Left lung (tissue), 14 donors: ENCODE measurements at places on chromosomes 11 and 22. TPM values are rescaled to one million over a fixed set of nuclear protein-coding genes. Genes with fewer than 3 reads are reported as not detected.
A peak's percentile ranks its signal among the peaks of the same experiment; 100 is the strongest.

GRCh38 chr11:85953491-85954143 lies 98.4 kb downstream of the CCDC83 start:
- no peak for DNase-seq

DNA sequence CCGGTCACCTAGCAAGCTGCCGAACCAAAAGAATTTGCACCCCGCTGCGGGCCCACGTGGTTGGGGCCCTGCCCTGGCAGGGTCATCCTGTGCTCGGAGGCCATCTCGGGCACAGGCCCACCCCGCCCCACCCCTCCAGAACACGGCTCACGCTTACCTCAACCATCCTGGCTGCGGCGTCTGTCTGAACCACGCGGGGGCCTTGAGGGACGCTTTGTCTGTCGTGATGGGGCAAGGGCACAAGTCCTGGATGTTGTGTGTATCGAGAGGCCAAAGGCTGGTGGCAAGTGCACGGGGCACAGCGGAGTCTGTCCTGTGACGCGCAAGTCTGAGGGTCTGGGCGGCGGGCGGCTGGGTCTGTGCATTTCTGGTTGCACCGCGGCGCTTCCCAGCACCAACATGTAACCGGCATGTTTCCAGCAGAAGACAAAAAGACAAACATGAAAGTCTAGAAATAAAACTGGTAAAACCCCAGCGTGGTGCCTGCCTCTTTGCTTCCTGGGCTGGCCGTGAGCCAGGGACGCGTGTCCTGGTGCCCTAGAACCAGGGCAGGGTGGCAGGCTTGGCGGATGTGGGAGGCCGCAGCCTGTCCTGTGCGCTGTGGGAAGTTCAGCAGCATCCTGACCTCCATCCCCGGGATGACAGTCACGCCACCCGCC lies 13.2 kb downstream of the CCND1 start:
- DNase-seq, result peak; percentile 71

The ZNF70 gene
- polyA plus RNA-seq, result 10.1 TPM

- DNase-seq, result no peak
Observed at GRCh38 chr11:126863294-126863997, 137.1 kb downstream of the KIRREL3 start.

- peak; percentile 67 for DNase-seq
Observed at GRCh38 chr11:59224351-59224928, 11.7 kb upstream of the MPEG1 start.

GRCh38 chr11:100592619-100593260 lies 94.3 kb upstream of the ARHGAP42 start:
- DNase-seq, result no peak

The MPZL3 gene
- polyA plus RNA-seq, result 5.2 TPM

DNA sequence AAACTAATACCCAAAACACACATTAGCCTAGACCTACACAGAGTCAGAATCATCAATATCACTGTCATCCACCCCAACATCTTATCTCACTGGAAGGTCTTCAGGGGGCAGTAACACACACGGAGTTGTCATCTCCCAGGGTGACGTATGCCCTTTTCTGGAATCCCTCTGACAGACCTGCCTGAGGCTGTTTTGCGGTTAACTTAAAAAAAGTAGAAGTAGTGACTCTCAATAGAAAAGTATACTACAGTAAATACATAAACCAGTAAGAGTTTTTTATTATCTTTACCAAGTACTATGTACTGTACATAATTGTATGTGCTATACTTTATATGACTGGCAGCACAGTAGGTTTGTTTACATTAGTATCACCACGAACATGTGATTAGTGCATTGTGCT lies 80.5 kb downstream of the PGR start:
- no peak for DNase-seq

The MS4A1 gene
- polyA plus RNA-seq, result 1.1 TPM

GRCh38 chr22:49838771-49839717 lies 11.4 kb upstream of the BRD1 start:
- DNase-seq, result no peak

- DNase-seq, result no peak
Observed at GRCh38 chr11:11640152-11640551, 18.3 kb upstream of the GALNT18 start.

GRCh38 chr11:126140926-126141280 lies 70.5 kb downstream of the RPUSD4 start:
- peak; percentile 72 for DNase-seq

The IGLL5 gene
- 0.23 TPM for polyA plus RNA-seq

- DNase-seq, result no peak
Observed at GRCh38 chr11:1272531-1272930, 36.9 kb downstream of the TOLLIP start.

DNA sequence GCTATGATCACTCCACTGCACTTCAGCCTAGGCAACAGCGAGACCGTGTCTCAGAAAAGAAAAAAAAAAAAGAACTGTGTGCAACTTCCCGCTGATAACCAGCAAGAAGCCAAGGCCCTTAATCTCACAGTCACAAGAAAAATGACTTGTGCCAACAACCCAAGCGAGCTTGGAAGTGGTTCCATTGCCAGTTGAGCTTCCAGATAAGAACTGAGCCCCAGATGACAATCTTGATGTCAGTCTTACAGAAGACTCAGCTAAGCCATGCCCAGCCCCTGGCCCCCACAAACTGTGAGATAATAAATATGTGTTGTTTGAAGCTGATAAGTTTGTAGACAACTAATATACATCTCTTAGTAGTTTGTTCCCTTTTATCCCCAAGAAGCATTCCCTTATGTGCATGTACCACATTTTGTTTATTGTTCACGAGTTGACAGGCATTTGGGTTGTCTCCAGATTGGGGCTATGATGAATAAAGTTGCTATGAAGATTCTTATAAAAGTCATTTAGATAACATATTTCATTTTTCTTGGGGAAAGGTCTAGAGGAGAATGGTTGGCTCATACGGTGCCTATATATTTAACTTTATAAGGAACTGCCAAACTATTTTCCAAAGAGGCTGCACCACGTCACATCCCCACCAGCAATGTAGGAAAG lies 85.9 kb downstream of the TIMP3 start:
- DNase-seq, result no peak

The CTSD gene
- polyA plus RNA-seq, result 124 TPM

DNA sequence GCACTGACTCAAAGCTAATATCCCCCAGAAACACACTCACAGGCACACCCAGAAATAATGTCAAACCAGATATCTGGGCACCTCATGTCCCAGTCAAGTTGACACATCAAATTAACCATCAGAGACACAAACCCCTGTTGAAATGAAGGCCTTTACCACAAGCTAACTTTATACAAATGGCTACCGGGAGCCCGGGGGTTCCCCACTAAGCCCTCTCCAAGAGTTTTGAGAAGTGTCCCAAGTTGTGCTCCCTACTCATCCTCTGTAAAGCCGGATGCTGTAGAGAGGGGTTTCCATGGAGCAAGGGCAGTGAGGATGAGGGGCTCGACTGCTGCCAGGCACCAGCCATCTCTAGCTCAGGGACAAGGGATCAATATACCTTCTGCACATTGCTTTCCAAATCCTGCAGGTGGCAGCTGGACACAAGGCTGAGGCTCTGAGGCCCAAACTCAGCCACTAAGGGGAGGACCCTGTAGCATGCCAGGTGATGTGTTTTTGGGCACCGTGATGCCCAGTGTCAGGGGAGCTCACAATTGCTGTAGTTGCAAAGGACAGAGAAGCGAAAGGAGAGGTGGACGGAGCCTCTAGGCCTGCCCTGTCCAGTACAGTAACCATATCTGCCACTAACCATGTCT lies 145.7 kb downstream of the TTC17 start:
- no peak for DNase-seq

DNA sequence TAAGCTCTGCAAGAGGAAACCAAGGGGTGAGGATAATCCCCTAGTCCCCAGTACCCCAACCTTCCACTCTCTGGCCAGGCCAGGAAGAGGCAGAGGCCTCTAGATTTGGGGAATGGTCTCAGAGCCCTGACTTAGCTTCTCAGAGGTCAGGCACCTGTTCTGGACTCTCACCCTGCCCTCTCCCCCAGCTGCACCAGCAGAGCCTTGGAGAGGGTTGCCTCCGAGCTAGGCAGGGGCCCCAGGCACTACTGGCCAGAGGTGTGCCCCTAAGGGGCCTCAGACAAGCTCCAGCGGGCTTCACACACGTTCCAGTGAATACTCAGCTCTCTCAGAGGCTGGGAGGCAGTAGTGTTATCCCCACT lies 8.0 kb downstream of the FREY1 start:
- DNase-seq, result no peak

The OR8G1 gene
- polyA plus RNA-seq, result not detected

DNA sequence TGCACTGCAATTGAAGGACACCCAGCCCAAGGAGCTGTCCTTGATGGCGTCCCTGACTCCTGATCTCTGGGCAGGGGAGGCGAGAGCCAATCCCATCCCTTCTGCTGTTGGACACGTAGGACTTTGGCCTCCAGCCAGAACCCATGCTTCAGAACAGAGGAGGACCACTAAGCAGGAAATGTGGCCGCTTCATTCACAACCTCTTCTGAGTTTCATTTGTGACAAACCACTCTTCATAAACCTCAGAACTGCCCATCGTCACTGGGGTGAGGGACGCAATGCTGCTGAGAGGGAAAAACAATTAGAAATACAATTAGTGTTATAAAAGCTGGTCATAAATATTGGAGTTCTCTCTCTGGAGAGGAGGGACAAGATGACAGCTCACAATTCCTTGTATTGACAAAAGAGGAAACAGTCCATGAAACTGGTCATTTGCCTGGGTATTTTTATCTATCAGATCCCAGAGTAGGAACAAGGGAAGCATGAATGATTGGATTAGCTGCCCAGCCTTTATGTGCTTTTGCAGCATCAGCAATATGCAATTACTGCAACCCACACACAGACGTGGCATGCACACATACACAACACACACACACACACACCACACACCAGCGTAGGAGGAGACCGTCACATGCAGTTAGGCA lies 216.5 kb upstream of the CADM1 start:
- DNase-seq, result no peak

DNA sequence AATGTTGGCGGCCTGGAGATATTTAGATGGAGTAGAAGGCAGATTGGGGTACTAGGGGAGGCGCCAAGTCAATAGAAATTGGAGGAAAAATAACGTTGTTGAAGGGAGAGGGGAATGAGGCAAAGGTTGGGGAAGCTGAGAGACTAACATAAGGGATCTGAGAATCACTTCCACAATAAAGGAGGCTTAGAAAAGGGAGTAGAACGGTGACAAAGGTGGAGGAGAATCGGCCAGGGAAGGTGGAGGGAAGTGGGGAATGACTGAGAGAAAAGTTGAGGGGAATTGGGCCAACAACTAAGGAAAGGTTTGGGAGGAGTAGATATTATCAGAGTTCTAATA lies 510 bp downstream of the PPME1 start:
- DNase-seq, result no peak

DNA sequence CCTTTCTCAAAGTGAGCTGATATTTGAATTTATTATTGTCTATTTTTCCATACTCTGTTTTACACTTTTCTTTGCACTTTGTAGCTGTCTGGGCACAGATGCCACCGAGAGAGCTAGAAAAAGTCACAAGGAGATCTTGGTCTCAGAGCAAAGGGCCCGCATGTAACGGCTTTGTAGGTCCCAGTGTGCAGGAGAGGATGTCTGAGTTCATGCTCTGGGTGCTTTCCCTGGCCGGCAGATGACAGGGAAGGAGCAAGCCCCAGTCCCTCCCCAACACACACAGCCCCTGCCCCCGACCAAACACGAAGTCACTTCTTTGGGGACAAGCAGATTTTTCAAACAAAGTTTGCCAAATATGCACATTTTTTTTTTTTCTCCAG lies 55.8 kb downstream of the SMIM38 start:
- DNase-seq, result no peak

- no peak for DNase-seq
Observed at GRCh38 chr11:128882451-128882850, 8.7 kb upstream of the KCNJ5 start.

The CBLIF gene
- 0.24 TPM for polyA plus RNA-seq

- DNase-seq, result no peak
Observed at GRCh38 chr11:79541466-79541865, 100.6 kb upstream of the TENM4 start.

GRCh38 chr11:2097356-2097997 lies 41.7 kb downstream of the IGF2 start:
- DNase-seq, result peak; percentile 69

The SLC25A45 gene
- polyA plus RNA-seq, result 17.0 TPM

The PNPLA5 gene
- 0.08 TPM for polyA plus RNA-seq

- DNase-seq, result no peak
Observed at GRCh38 chr11:68505596-68505995, 45.0 kb downstream of the PPP6R3 start.

The NARS2 gene
- 23.5 TPM for polyA plus RNA-seq

DNA sequence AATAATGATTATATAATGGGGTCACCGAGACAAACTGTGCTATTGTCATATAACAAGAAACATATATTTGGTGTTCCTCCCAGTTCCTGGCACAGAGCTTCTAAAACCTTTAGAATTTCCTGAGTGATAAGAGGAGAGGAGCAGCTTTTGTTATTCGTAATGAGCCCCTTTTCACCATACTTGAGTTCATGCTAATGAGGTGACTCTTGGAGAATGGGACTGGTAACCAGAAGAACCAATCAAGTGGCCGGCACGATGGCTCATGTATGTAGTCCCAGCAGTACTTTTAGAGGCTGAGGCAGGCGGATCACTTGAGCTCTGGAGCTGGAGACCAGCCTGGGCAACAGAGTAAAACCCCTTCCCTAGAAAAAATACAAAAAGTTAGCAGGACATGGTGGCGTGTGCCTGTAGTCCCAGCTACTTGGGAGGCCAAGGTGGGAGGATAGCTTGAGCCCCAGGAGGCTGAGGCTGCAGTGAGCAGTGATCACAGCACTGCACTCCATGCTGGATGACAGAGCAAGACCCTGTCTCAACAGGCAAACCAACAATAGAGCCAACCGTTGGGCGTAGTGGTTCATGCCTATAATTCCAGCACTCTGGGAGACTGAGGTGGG lies 62.7 kb upstream of the FTH1 start:
- DNase-seq, result peak; percentile 24

The HSPA8 gene
- 1,060 TPM for polyA plus RNA-seq
